ENCODE measurements at places on chromosomes 5 and 9. TPM values are rescaled to one million over a fixed set of nuclear protein-coding genes. Genes with fewer than 3 reads are reported as not detected.

The PTPN3 gene
- total RNA-seq, result 14.8 TPM

The PTTG1 gene
- total RNA-seq, result 973 TPM

The SPINK6 gene
- not detected for total RNA-seq

The NUDT2 gene
- total RNA-seq, result 17.1 TPM

The SPINK4 gene
- not detected for total RNA-seq

The KIF4B gene
- total RNA-seq, result not detected

The SLCO6A1 gene
- total RNA-seq, result not detected

The NR4A3 gene
- not detected for total RNA-seq

The ZDHHC11 gene
- 2.2 TPM for total RNA-seq

The PCDHGA9 gene
- total RNA-seq, result not detected

The PLEKHG4B gene
- total RNA-seq, result not detected

The FOXD1 gene
- 17.0 TPM for total RNA-seq

The ACER2 gene
- 1.9 TPM for total RNA-seq

The FRMD3 gene
- 2.0 TPM for total RNA-seq

The TGFBI gene
- 340 TPM for total RNA-seq

The NME5 gene
- total RNA-seq, result not detected

The LTC4S gene
- total RNA-seq, result not detected

The FOXI1 gene
- total RNA-seq, result not detected

The CHSY3 gene
- total RNA-seq, result not detected

The ADAMTS6 gene
- total RNA-seq, result not detected

The PROB1 gene
- total RNA-seq, result not detected

The F12 gene
- 39.4 TPM for total RNA-seq

The PCDHB16 gene
- total RNA-seq, result 4.1 TPM

The OGN gene
- not detected for total RNA-seq

The ORM2 gene
- not detected for total RNA-seq

The ZNF354C gene
- not detected for total RNA-seq

The LECT2 gene
- not detected for total RNA-seq

The SCGB3A2 gene
- not detected for total RNA-seq

The ZNF169 gene
- not detected for total RNA-seq

The CSF1R gene
- not detected for total RNA-seq

The SLC38A9 gene
- 13.8 TPM for total RNA-seq

The PCDH12 gene
- total RNA-seq, result not detected

The AFAP1L1 gene
- 3.6 TPM for total RNA-seq
